Stimulated activated CD4-positive, alpha-beta T cell treated with anti-CD3 and anti-CD28 coated beads, TNF-alpha, amount 100 ng/mL, for 4 hours (primary cell): ENCODE measurements at places on chromosomes 16 and 17.
A peak's percentile ranks its signal among the peaks of the same experiment; 100 is the strongest.

- DNase-seq = peak; percentile 21
These were observed 2.7 kb upstream of the HSD11B2 start for GRCh38 chr16:67428146-67428731.

- no peak for DNase-seq
These were observed 228.0 kb downstream of the C16orf78 start for GRCh38 chr16:49601576-49601975.

DNA sequence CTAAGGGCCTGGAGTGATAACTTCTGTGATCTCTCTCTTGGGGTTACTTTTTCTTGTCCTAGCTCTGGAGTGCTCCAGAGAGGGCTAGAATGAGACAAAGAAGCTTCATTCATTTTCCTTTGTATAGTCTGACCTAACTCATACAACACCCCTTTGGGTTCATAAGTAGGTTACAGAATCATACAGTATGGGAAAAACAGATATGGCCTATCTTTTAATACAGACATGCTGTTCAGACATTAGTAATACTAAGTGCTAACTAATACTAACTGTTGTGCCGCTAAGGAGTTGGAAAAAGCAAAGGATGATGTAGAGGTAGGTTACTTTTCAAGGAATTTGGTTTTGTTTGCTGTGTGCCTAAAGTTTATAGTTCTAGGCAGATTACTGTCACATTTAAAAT lies 84.7 kb downstream of the NLK start:
- no peak for DNase-seq

GRCh38 chr17:61450641-61451537 lies 1.3 kb upstream of the TBX4 start:
- no peak for DNase-seq

DNA sequence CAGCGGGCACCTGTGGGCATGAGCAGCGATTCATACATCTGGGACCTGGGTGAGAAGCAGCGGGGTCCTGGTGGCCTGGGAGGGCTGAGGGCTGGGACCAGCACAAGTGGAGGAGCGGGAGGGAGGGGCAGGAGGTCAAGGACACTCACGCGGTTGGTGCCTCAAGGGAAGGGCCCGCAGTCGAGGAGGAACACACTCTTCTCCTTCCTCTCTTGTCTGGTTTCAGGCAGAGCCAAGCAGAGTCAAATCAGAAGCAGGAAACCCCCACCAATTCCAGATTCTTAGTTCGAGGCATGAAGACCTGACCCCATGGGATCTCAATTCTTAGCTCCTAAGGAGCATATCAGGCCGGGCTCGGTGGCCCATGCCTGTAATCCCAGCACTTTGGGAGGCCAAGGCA lies 15.7 kb downstream of the DNAI2 start:
- no peak for DNase-seq

DNA sequence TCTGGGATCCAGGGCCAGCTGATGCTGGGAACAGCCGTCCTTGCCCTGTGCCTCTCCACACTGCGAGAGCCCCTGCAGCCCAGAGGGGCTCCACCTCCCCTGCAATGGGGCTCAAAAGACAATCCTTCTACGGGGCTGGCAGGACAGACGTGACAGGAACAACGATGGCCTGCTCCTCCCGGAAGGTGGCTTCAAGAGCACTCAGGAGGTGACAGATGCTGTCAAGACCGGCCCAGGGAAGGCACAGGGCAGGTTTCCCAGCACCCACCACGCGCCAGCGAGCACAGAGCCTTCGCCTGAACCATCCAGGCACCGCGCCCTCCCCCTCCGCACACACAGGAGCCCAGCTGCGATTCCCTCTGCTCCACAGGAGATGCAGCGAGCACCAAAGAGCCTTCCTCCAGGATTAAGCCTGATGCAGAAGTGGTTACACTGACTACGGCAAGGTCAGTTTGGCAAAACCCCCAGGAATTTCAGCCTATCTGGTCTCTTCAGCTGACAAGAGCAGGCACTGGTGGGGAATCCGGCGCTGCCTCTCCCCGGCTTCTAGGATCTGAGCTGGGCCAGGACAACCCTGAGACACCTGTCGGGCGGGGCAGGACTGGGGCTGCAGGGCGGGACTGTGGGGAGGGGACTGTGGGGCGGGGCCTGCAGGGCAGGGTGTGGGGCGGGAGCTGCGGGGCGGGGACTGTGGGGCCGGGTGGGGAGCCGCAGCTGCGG lies 103.4 kb downstream of the ZNF778 start:
- DNase-seq = no peak

- DNase-seq = no peak
These were observed 8.3 kb upstream of the GPRC5B start for GRCh38 chr16:19892902-19893301.

- DNase-seq = no peak
These were observed 228.7 kb upstream of the ASIC2 start for GRCh38 chr17:33521784-33522183.

GRCh38 chr16:2584729-2585650 lies 47.2 kb downstream of the PDPK1 start:
- no peak for DNase-seq

GRCh38 chr17:14068542-14069250 lies 608 bp upstream of the COX10 start:
- no peak for DNase-seq

GRCh38 chr16:27291106-27291505 lies 22.5 kb upstream of the NSMCE1 start:
- no peak for DNase-seq

GRCh38 chr17:67260170-67260987 lies 15.4 kb upstream of the HELZ start:
- no peak for DNase-seq

DNA sequence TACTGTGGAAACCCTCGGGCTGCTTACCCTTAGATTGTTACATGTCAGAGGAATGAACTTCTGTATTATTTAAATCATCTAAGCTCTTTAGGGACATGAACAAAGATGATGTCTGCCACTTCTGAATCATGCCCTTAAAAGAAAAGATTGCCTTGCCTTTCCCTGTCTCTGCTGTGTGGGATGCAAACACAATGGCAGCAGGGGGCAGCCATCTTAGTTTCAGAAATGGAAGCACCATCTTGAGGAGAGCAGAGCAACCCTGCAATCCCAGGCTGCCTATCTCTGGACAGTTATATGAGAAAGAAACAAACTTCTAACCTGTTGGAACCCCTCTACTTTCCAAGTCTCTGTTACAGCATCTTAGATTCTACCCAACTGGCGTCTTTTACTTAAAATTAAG lies 16.7 kb upstream of the HLF start:
- DNase-seq = no peak

DNA sequence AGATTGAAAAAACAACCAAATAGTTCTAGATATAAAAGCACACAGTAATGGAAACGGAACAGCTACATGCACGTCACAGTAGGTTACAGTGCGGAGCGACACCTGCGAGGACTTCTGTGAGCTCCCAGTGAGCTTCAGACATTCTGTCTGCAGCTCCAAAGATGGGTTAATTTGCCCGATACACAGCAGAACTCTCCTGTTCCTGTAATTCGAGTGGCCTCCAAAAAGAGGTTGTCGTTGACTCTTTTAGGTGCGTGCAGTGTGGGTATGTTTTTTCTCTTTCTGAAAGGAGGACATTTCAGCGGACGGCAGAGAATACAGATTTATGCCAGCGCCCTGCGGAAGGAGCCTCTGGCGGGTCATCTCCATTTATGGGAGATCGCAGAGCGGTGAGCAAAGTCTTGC lies 2.9 kb downstream of the OR1F1 start:
- no peak for DNase-seq

GRCh38 chr17:56808503-56808902 lies 25.2 kb downstream of the C17orf67 start:
- DNase-seq = no peak

- DNase-seq = no peak
These were observed 22.2 kb upstream of the ADAMTS18 start for GRCh38 chr16:77457046-77457445.

- DNase-seq = no peak
These were observed 16.7 kb upstream of the KCNJ12 start for GRCh38 chr17:21359483-21359840.

DNA sequence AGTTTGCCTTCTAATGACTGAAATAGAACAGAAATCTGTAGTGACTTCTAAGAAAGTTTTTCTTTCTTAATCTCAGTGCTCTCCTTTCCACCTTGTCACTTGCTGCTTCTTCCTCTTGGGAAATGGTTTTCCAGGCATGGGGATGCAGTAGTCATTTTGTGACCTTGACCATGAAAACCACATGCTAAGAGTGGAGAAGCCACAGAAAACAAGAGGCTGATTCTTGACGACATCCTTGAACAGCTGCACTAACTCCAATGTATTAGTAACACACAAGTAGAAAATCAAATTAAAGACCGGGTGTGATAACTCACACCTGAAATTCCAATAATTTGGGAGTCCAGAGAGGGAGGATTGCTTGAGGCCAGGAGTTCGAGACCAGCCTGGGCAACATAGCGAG lies 15.5 kb upstream of the USP31 start:
- no peak for DNase-seq

DNA sequence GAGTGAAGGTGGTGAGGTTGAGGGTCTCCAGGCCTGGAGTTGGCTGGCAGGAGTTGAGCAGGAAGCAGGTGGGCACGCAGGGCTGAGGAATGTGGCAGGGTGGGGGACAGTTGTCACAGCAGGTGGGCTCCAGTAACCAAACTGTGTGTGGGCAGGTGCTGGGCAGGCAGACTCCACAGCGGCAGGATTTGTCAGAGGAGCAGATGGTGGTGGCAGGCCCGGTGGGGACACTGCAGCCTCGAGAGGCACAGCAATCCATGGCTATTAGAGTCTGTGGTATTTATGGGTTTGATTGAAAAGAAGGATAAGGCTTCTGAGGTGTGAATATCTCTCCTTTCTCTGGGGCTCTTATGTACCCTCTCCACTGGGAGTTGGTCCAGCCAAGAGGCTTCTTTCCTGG lies at the start of gene KRTAP3-3:
KRTAP3-3 (minus strand) TSS at position 326 of the 400 bp plus-strand sequence; CDS start at position 259, 67 bp downstream.
- no peak for DNase-seq

DNA sequence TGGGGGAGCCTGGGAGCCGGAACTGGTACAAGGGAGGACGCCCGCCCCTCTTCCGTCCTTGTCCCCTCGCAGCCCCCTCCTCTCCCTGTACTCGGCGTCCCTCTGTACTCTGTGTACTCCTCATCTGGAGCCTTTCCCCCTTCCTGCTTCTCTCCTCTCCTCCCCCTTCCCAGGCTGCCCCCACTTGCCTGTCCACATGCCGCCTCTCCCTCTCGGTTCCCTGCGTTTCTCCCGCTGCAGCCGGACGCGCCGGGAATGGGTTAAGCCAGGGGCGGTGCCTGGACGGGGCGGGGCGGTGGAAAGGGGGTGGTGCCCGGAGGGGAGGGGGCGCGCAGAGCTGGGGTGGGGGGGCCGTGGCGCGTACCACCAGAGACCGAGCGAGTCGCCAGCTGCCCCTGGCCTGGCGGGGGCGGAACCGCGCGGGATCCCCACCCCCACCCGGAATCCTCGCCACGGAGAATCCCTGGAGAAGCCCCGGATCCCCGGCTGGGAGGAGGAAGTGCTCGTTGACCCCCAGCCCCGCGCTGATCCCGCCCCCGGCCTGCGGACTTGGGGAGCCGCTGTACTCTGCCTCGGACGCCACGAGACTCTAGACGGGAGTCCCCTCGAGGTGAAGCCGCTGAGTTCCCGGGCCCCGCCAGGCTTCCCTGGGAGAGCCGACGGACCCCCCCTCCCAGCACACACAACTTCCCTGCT lies 22.6 kb downstream of the GJD3 start:
- no peak for DNase-seq

GRCh38 chr16:66928702-66929388 lies 3.5 kb upstream of the RRAD start:
- DNase-seq = no peak

DNA sequence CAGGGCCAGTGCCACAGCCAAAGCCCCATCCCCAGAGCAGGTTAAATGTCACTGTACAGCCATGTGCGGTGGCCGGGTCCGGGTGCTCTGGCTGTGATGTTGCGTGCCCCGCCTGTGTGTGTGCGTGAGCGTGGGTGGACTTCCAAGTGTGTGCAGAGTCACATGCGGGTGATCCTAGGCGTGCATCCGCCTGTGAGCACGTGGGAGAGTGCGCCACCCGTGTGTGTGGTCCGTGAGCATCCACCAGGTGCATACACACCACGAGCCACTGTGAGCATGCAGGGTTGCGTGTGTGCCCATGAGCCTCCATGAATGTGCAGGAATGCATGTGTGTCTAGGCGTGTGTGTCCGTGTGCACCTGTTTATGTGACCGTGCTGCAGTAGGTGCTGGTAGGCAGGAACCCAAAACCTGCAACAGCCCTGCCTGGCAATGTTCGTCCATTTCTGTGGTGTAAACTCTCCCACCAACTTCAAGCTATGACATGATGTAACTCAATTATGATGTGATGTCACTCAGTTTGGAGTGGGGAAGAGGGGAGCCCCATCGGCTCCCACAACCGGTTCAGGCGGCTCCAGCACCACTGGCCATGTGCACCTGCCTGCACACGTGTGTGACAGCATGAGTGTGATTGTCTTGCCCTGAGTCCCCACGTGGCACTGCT lies 37.6 kb upstream of the ACSF3 start:
- no peak for DNase-seq

GRCh38 chr16:23843143-23843542 lies 7.4 kb downstream of the PRKCB start:
- DNase-seq = no peak
